Esophagus squamous epithelium (tissue), 5 donors: ENCODE measurements at places on chromosomes 6 and 20. TPM values are rescaled to one million over a fixed set of nuclear protein-coding genes. Genes with fewer than 3 reads are reported as not detected.

The BHLHE23 gene
- not detected for total RNA-seq

- H3K27ac ChIP-seq: no peak overlapping the region
- H3K36me3 ChIP-seq: no peaks in the 10 kb centered on the region
- no peak overlapping the region for H3K4me3 ChIP-seq
- no peak for DNase-seq
- H3K4me1 ChIP-seq: no peaks in the 10 kb centered on the region
- H3K27me3 ChIP-seq: no peaks in the 10 kb centered on the region
These were observed 3.9 kb upstream of the CST9 start for GRCh38 chr20:23609486-23610109.

The DPM1 gene
- 28.7 TPM for total RNA-seq

DNA sequence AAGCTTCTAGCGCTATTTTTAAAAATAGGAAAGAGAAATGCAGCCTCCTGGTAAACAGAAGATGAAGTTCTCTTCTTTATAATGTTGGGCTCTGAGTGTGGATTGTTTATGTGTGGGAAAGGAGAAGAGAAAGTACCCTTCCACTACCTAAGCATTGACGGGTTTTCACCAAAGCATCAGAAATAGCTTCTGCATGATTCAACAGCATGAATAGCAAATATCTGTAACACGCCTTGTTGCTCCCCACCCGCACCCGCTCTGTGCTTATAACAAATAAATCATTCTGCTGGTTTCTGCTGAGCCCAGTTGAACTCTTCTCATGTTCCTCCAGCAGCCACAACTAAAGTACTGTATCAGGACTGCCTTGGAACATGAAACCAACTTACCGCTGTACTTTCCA is 20.7 kb downstream of the TXLNB start:
- no peak overlapping the region for H3K4me3 ChIP-seq
- H3K27ac ChIP-seq: no peak overlapping the region
- no peak for DNase-seq
- H3K27me3 ChIP-seq: no peaks in the 10 kb centered on the region
- H3K36me3 ChIP-seq: no peaks in the 10 kb centered on the region
- H3K4me1 ChIP-seq: no peaks in the 10 kb centered on the region

The ADGRF1 gene
- total RNA-seq: 57.0 TPM

The BRD2 gene
- 152 TPM for total RNA-seq

DNA sequence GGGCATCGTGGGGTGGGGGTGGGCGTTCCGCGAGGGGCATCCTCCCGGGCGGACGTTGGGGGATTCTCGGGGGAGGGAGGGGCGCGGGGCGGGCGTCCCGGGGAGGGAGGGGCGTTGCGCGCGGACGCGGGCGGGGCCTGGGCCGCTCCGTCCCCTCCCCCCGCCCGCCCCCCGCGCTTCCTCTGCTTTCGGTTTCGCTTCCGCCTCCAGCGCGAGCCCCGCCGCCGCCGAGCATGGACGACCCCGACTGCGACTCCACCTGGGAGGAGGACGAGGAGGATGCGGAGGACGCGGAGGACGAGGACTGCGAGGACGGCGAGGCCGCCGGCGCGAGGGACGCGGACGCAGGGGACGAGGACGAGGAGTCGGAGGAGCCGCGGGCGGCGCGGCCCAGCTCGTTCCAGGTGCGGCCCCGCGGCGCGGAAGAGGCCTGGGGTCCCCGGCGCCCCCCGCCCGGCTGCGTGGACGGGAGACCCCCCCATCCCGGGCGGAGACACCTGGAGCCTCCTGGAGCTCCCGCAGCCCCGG is at the start of gene OGFR:
OGFR (plus strand) TSS at position 209 of the 528 bp plus-strand sequence; CDS start at position 234, 25 bp downstream.
- no peaks in the 10 kb centered on the region for H3K27me3 ChIP-seq
- peak within 1 kb of the TSS; percentile 99 for H3K4me3 ChIP-seq
- DNase-seq: no peak
- H3K27ac ChIP-seq: peak within 1 kb of the TSS; percentile 94

DNA sequence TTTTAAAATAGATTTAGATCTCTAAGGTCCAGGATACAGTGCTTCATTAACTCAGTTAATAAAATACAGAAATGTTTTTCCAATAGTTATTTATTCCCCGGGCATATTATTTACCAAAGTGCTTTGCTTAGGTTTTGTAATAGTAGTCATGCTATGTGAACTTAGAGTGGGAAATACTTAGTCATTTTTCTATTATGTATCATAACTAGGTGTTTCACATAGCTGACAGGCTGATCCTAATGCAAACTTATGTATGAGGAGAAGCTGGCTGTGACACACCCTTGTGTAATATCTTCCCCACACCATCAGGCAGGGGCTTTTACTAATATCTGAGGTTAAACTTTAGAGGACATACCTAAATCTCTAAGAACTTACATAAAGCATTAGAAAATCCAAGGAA is 277.7 kb upstream of the RIMS1 start:
- H3K27me3 ChIP-seq: no peaks in the 10 kb centered on the region
- no peak overlapping the region for H3K4me3 ChIP-seq
- H3K27ac ChIP-seq: no peak overlapping the region
- no peak for DNase-seq

DNA sequence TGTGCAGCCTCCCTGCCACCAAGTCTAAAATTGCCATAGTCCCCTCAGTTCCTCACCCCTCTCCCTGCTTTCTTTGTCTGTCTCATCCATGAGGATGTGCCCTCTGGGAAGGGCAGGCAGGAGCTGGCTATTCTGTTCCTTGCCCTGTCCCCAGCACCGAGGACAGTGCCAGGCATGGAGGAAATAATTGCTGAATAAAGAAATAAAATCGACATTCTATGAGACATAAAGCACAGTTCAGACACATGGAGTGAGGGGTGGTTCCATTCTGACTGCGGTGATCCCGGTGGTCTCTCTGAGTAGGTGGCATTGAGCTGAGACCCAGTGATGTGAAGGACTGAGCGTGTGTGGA is 23.5 kb upstream of the NOL4L start:
- H3K4me3 ChIP-seq: no peak overlapping the region
- H3K36me3 ChIP-seq: no peaks in the 10 kb centered on the region
- no peak overlapping the region for H3K27ac ChIP-seq
- no peaks in the 10 kb centered on the region for H3K27me3 ChIP-seq
- DNase-seq: no peak
- no peaks in the 10 kb centered on the region for H3K4me1 ChIP-seq

- DNase-seq: no peak
- H3K4me1 ChIP-seq: peaks cover 95% of the 10 kb centered on the region
- H3K36me3 ChIP-seq: no peaks in the 10 kb centered on the region
- peak overlapping the region; percentile 85 for H3K27ac ChIP-seq
- H3K4me3 ChIP-seq: peak overlapping the region; percentile 45
These were observed 625 bp upstream of the TNXB start for GRCh38 chr6:32109765-32110160.

- no peaks in the 10 kb centered on the region for H3K36me3 ChIP-seq
- H3K4me1 ChIP-seq: no peaks in the 10 kb centered on the region
- DNase-seq: no peak
- no peak overlapping the region for H3K27ac ChIP-seq
- no peak overlapping the region for H3K4me3 ChIP-seq
- H3K27me3 ChIP-seq: no peaks in the 10 kb centered on the region
These were observed 247.7 kb downstream of the SOD2 start for GRCh38 chr6:159445351-159445750.

The THEMIS gene
- 0.91 TPM for total RNA-seq

GRCh38 chr6:54624779-54625178 is 221.8 kb upstream of the FAM83B start:
- no peaks in the 10 kb centered on the region for H3K4me1 ChIP-seq
- no peaks in the 10 kb centered on the region for H3K36me3 ChIP-seq
- H3K27ac ChIP-seq: no peak overlapping the region
- H3K4me3 ChIP-seq: no peak overlapping the region
- DNase-seq: no peak
- no peaks in the 10 kb centered on the region for H3K27me3 ChIP-seq

GRCh38 chr6:161922631-161923119 is 648.8 kb upstream of the AGPAT4 start:
- no peak for DNase-seq
- H3K4me1 ChIP-seq: no peaks in the 10 kb centered on the region

The TAP2 gene
- total RNA-seq: 27.5 TPM

The TRIM31 gene
- total RNA-seq: not detected

DNA sequence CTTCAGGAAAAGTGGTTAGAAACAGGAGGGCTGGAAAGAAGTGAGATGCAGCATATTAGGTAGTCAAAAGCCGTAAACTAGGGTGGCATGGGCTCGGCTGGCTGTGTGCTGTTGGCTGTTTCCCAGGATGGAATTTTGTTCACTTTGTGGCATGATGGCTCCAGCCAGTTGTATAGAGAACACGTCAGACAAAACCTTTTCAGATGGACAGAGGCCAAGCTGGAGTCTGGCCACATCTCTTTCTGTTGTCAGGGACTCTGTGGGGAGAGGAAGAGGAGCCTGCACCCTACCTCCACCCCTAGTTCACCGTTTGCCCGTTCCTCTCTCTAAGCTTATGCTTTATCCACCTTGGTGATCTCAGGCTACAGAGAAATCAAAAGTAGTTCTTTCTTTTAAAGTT is 22.0 kb downstream of the C6orf89 start:
- no peak for DNase-seq
- H3K36me3 ChIP-seq: peaks cover 71% of the 10 kb centered on the region
- H3K4me1 ChIP-seq: peaks cover 3% of the 10 kb centered on the region
- H3K27ac ChIP-seq: no peak overlapping the region
- H3K27me3 ChIP-seq: no peaks in the 10 kb centered on the region

- H3K4me1 ChIP-seq: no peaks in the 10 kb centered on the region
- H3K27me3 ChIP-seq: peaks cover 33% of the 10 kb centered on the region
- H3K4me3 ChIP-seq: no peak overlapping the region
- no peak overlapping the region for H3K27ac ChIP-seq
- no peaks in the 10 kb centered on the region for H3K36me3 ChIP-seq
These were observed 23.2 kb downstream of the DLL1 start for GRCh38 chr6:170267688-170268087.

The ZNF311 gene
- 0.27 TPM for total RNA-seq

DNA sequence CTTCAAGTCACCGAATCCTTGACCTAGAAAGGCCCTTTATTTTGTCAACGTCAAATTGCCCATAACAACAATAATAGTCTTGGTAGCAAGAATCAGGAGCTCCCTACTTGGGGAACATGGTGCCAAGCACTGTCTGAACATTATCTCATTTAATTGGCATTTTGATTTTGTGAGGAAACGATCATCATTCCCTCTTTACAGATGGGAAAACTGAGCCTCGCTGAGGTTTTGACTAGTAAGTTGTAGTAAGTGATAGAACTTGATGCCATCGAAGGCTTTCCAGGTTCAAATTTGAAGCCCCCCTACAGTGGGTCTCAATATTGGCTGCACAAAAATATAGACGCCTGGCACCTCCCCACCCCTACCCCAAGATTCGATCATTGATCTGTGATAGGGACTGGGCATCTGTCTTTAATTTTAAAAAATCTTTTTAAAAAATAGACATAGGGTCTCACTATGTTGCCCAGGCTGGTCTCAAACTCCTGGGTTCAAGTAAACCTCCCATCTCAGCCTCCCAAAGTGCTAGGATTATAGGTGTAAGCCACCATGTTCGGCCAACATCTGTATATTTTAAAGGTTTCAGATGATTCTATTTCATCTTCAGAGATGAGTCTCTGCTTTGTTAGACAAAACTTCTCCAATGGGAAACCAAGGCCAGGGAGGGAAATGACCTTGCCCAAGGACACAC is 36.7 kb downstream of the HNF4A start:
- no peaks in the 10 kb centered on the region for H3K27me3 ChIP-seq
- H3K4me1 ChIP-seq: peaks cover 6% of the 10 kb centered on the region
- DNase-seq: no peak

The LAMA4 gene
- total RNA-seq: 28.3 TPM

The COL9A1 gene
- total RNA-seq: not detected

- H3K4me1 ChIP-seq: no peaks in the 10 kb centered on the region
- no peak overlapping the region for H3K4me3 ChIP-seq
- no peaks in the 10 kb centered on the region for H3K27me3 ChIP-seq
- no peaks in the 10 kb centered on the region for H3K36me3 ChIP-seq
- no peak for DNase-seq
These were observed 23.0 kb upstream of the CD24 start for GRCh38 chr6:106997392-106998158.

DNA sequence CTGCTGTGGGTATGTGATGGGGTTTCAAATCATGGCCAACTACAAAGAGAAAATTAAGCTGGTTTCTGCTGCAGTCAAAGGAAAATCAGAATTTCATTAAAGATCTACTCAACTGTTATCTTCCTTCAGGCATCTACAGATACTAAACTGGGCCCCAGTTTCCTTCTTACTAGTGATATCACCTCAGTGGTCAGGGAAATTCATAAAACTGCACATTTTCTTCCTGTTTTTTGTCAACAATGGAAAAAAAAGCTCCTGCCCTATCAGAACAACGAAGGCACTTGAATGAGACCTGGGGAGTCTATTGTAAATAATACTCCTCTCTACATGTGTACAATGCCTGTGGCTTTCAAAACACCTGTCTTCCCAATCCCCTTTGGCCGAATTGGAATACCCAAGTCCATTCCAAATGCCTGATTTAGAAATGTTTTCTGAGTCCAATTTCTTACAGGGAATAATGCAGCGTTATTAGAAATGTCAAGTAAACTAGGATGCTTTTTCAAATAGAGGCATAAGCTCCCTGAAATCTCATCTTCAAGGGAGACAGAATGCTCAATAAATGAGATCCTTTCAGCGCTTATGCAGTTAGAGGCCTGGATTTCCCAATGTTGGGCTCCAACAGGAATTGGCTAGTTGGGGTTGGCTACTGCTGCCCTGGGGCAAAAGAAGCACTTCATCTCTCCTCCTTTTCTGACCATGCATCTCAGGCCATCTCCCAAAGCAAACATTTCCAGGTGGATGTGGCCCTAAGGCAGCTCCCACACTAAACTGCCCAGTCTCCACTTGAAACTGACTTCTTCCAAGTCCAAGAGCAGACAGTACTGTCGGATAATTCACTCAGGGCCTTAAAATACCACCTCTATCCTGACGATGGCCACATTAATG is 143.3 kb downstream of the NFATC2 start:
- no peaks in the 10 kb centered on the region for H3K27me3 ChIP-seq
- no peak for DNase-seq
- no peaks in the 10 kb centered on the region for H3K36me3 ChIP-seq
- peak overlapping the region; percentile 65 for H3K27ac ChIP-seq
- no peak overlapping the region for H3K4me3 ChIP-seq

- peak overlapping the region; percentile 44 for H3K27ac ChIP-seq
- H3K36me3 ChIP-seq: no peaks in the 10 kb centered on the region
- peaks cover 4% of the 10 kb centered on the region for H3K4me1 ChIP-seq
- no peak for DNase-seq
- H3K27me3 ChIP-seq: no peaks in the 10 kb centered on the region
These were observed 135.3 kb upstream of the FOXQ1 start for GRCh38 chr6:1176567-1176966.

The C6orf15 gene
- total RNA-seq: 1.6 TPM

The SLC22A3 gene
- total RNA-seq: 13.5 TPM

DNA sequence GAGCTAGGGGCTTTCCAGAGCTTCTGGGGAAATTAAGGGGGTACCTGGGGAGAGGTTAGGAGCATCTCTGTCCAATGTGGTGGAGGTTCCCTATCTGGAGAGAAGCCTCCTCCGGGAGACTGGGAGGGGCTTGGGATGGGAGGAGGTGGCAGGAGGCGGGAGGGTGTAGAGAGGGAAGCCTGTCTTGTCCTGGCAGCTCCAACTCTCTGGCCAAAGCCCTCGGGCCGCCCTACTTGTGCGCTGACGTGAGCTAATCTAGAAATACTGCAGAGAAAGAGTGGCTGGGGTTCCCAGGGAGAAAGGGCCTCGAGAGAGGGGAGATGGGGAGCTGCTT is 1.6 kb upstream of the SLC32A1 start:
- H3K27ac ChIP-seq: no peak overlapping the region
- H3K4me1 ChIP-seq: peaks cover 12% of the 10 kb centered on the region
- no peak for DNase-seq
- H3K4me3 ChIP-seq: no peak overlapping the region

- peaks cover 23% of the 10 kb centered on the region for H3K27me3 ChIP-seq
- H3K36me3 ChIP-seq: no peaks in the 10 kb centered on the region
These were observed 21.0 kb downstream of the SPATS1 start for GRCh38 chr6:44363377-44363926.

GRCh38 chr6:122740091-122740490 is 39.4 kb upstream of the FABP7 start:
- H3K36me3 ChIP-seq: no peaks in the 10 kb centered on the region
- no peak overlapping the region for H3K4me3 ChIP-seq
- H3K4me1 ChIP-seq: peaks cover 19% of the 10 kb centered on the region
- H3K27me3 ChIP-seq: no peaks in the 10 kb centered on the region
- no peak for DNase-seq
